Type B pancreatic cell (in vitro differentiated cells): ENCODE measurements at places on chromosomes 11 and 22. TPM values are rescaled to one million over a fixed set of nuclear protein-coding genes. Genes with fewer than 3 reads are reported as not detected.

The PRSS23 gene
- 47.1 and 48.1 TPM in 2 replicates for total RNA-seq

GRCh38 chr11:12123799-12124198 is 13.4 kb downstream of the MICAL2 start:
- DNase-seq = no peak

GRCh38 chr22:39439170-39439569 is 17.6 kb upstream of the MGAT3 start:
- no peak for DNase-seq

DNA sequence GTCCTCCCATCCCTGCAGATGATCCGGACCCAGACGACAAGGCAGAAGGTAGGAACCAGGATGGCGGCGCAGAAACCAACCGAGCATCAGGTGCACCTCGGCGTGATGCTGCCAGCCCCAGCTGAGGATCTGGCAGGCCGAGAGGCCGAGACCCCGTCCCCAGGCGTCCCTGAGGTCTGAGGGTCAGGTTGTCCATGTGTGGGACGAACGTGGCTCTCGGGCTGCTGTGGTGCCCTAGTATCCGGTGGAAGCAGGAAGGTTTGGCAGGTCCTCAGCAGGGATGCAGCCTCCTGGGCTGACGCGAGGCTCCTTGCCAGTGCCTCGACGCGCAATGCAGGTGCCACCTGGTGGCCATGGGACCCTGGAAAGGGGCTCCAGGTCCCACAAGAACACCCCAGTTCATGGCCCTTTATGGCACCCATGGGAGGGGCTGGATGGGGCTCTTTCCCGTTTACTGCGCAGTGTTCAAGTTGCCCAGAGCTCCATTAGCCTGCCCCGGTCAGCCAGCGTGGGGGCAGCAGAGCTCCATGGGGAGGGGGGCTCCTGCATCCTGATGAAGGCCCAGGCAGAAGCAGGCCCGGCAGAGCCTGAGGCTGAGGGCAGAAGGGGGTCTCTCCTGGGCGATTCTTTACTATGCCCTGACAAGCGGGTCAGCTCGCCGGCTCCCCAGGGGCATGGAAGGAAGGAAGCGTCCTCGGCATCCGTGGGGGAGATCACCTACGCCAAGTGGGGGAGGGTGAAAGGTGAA is 129.9 kb downstream of the CTTN start:
- DNase-seq = no peak

- DNase-seq = no peak
Observed at GRCh38 chr11:67601098-67601497, 5.6 kb upstream of the NDUFV1 start.

- DNase-seq = no peak
Observed at GRCh38 chr22:26534171-26534855, 22.0 kb upstream of the TFIP11 start.

The TEX54 gene
- total RNA-seq = not detected in 2 replicates

DNA sequence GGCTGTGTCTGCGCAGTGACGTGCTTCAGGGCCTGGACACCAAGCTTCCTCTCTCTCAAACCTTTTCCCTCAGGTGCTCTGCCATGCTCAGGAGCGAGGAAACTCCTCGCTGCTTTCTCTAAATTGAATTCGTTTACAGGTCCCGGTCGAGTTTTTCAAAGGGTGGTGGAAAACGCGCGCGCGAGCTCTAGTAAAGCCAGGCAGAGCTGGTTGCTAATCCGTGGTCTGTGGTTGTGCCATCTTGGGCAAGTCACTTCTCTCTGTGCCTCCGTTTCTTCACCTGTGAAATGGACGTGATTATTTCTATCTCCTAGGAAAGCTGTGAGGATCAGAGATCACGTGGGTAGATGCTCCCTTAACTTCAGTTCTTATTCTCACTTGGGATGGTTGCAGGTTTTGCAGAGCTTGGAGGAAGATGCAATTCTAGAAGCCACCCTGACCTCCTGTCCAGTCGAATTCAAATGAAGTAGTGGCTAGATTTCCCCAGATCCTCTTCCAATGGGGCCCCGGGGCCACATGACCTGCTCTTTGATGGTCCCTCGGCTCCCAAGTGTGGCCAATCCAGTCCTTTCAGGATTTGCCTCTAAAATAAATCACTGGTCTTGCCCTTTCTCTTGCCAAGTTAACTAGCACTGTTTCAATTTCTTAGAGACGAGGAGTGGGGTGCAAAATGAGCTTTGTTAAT is 10.5 kb upstream of the ALX4 start:
- DNase-seq = no peak

GRCh38 chr11:11486002-11486401 is 133.0 kb upstream of the CSNK2A3 start:
- no peak for DNase-seq

- DNase-seq = no peak
Observed at GRCh38 chr22:45344334-45344733, 34.6 kb downstream of the FAM118A start.

The FAM83F gene
- total RNA-seq = 12.4 and 37.5 TPM in 2 replicates

- DNase-seq = no peak
Observed at GRCh38 chr22:39661842-39662685, 91.5 kb downstream of the CACNA1I start.

GRCh38 chr22:34236527-34236926 is 316.3 kb upstream of the LARGE1 start:
- no peak for DNase-seq

The MMP10 gene
- 0.71 and 2.0 TPM in 2 replicates for total RNA-seq

- DNase-seq = no peak
Observed at GRCh38 chr22:34842630-34843029, 223.3 kb upstream of the ISX start.

DNA sequence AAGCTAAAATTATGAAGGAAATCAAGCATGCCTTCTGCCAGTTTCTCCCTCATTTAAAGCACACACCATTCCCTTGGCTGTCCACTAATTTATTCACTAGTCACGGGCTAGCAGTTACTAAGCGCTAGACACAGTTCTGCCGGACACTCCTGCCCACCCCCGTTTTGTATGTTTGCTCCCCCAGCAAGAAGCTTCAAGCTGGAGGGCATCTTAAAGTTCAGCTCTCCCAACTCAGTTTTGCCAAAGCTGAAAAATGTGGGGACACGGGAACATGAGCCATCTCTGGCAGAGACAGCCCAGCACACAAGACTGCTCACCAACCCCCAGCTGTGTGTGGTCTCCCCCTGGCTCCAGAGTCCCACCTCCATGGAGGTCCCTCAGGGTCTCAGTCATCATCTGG is 263.6 kb downstream of the BRD1 start:
- DNase-seq = peak; percentile 42

DNA sequence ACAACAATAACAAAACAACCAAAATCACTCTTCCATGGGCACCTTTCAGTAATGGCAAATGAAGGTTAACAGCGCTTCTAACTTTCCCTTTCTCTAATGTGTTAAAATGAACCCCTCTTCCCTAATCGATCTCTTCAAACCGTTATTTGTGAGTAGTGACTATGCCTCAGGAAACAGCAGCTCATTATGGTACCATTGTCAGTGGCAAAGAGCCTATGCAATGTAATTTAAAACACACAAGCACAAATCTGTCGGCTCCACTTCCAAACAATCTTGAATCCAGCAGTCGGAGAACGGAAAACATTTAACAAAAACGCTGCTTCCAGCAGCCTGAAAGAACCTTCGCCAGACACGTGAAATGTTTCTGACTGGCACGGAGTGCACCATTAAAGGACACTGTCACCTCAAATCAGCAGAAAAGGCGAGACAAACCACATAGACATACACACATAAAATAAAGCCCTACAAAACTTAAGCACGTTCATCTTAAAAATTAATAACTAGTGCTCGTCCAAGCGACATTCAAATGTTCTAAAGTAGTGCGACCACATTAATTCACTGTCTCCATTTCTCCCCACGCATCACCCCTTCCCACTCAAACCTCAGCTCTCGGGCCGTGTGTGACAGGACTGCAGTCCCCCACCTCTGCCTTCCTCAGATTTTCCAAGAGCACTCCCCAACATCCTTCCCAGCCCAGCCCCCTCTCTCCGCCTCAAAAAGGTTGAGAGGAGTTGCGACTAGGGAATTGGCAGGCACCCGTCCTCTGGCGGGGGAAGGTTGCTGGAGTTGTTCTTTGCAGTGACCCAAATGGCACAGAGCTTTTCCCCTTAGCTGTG is 748 bp downstream of the RAB30 start:
- DNase-seq = no peak

The SYT12 gene
- 0.24 and 0.55 TPM in 2 replicates for total RNA-seq

DNA sequence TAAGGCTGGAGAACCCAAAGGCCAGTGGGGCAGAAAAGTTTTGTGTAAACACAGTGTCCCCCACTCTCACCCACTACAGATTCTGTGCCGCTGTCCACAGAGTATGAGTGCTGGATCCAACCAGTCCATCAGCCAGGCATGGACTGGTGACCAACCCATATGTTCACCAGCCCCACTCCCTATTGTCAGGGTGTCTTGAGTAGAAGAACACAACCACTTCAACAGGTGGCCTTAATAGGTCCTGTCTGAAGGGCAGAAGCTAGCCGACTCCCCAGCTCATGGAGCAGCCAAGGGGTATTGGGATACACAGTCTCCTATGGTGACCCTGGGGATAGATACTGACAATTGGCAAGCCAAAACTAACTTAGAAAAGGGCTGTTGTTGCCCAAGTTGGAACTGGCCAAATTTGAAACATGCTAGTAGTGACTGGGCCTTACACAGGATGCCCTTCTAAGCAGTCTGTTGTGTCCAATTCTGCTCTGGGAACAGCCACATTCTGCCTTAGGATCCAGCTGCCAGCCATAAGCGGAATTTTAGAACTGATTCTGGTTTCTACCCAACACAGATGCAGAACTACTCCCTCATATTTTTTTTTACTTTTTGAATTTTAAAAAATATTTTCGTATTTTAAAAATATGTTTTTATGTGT is 19.8 kb upstream of the PGM2L1 start:
- no peak for DNase-seq

GRCh38 chr11:131354251-131354701 is 16.1 kb upstream of the NTM start:
- DNase-seq = no peak

The OR56A1 gene
- total RNA-seq = not detected in 2 replicates

DNA sequence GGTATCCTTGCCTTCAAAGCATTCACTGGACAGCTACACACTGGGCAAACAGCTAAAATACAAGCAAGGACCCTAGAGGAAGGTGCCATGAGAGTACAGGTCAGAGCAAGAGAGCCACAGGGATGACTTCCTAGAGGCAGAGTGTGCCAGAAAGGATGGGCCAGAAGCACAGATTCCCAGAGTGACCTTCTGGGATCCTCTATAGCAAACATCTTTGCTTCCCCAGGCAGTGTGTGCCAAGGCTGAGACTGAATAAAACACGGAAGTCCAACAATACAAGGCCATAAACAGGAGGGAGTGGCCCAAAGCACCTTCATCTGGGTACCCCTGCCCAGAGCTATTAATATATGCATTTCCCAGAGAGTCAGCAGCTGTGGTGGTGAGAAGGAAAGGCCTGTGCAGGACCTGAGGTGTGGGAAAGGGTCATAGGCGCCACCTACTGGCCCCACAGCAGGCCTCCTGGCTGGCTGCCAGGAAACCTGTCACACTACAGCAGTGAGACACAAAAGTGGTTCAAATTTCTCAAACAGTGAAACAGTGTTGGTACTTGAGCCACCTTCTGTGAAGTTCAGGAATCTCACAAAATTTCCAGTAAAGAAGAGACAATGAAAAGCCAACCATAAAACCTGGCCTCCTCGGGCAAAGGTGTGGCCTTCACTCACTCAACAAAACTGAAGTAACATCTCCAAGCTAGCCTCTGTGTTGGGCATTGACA is 20.3 kb downstream of the CLPB start:
- peak; percentile 84 for DNase-seq

- no peak for DNase-seq
Observed at GRCh38 chr22:37228106-37229011, 15.7 kb downstream of the RAC2 start.

GRCh38 chr11:45267052-45267451 is 19.1 kb downstream of the SYT13 start:
- no peak for DNase-seq

The VWCE gene
- total RNA-seq = 5.4 and 20.0 TPM in 2 replicates
